HL-60 (cell line): ENCODE measurements at places on chromosomes 5 and 9.

- no peak for DNase-seq
Observed at GRCh38 chr5:39005566-39006232, 68.5 kb downstream of the RICTOR start.

DNA sequence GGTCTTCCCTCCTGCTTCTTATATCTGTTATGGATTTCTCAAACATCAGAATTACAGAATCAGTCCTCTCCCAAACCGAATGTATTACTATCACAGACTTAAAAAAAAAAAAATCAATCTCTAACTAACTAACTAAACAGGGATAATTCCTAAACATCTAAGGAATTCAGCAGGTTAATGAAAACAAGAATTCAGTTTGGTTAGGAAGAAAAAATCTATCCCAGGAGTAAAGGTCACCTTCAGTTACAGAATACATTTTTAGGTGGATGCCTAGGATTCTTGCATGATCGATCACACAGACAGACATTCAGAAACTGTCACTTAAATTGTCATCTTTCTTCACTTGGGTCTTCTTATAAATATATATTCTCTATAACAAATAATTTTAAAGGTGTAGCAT lies 11.5 kb downstream of the PTAR1 start:
- no peak for DNase-seq

GRCh38 chr9:94135222-94135621 lies 51.0 kb downstream of the PTPDC1 start:
- DNase-seq, result peak; percentile 18

GRCh38 chr5:100779669-100780375 lies 123.3 kb downstream of the ST8SIA4 start:
- peak; percentile 67 for DNase-seq

DNA sequence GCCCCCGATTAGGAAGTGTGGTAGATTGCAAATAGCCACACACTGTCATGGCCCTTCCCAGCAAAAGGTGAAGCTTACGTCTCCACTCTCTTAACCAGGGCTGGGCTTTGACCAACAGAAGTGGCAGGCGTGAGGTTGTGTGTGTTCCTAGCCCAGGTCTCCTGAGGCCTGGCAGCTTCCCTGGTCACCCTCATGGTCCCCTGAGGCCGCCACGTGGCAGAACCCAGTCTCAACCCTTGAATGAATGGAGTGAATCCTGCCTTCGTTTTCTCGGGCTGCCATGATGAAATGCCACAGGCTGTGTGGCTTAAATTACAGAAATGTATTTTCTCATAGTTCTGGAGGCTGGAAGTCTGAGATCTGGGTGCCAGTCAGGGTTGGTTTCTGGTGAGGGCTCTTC lies 370.4 kb downstream of the IRX2 start:
- no peak for DNase-seq

DNA sequence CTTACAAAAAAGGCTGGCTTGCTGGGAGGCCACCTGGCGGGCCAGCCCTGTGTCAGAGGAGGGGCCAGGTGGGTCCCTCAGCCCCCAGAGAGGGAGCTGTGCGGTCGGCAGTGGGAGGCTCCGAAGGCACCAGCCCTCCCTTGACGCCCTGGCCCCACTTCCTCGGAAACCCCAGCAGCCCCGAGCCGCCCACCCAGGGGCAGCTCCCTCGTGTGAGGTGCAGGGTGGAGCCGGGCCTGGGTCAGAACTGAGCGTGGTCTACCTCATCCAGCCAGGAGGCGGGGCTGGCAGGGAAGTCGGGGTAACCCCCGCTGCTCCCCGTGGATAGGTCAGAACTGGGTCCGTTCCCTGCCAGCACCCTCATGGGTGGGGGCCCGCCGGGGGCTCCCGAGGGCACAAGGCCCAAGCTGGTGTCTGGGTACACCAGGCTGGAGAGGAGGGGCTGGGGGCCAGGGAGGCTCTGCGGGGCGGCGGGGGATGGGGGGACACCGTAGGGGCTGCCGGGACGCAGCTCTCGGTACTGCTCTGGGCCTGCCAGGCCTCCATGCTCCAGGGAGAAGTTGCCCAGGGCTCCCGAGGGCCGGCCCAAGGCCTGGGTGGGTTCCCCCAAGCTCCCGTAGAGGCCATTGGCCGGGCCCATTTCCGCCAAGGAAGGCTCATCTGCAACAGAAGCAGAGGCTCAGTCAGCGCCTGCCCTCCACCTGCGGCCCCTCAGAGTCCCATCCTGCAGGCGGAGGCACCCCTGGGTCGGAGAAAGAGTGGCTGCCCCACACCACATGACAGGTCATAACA lies 7.6 kb downstream of the LHX3 start:
- DNase-seq, result no peak

GRCh38 chr9:93897075-93897970 lies 57.8 kb downstream of the BARX1 start:
- no peak for DNase-seq

DNA sequence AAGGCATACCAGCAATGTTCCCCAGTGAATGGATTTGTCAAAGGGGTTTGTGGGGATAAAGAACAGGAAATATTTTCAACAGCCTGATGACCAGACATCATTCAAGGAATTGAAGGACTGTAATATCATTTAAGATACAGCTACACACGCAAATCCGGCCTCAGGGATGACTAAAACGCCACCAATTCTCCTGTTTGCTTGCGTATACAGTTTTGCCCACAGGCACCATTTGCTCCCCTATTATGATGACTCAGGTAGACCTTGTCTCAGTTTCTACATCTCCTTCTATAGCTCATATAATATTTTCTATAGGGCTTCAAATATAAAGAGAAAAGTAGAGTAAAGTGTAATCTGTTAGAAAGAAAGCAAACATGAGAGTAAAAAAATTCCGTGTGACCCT lies 29.7 kb upstream of the ITGA1 start:
- no peak for DNase-seq

DNA sequence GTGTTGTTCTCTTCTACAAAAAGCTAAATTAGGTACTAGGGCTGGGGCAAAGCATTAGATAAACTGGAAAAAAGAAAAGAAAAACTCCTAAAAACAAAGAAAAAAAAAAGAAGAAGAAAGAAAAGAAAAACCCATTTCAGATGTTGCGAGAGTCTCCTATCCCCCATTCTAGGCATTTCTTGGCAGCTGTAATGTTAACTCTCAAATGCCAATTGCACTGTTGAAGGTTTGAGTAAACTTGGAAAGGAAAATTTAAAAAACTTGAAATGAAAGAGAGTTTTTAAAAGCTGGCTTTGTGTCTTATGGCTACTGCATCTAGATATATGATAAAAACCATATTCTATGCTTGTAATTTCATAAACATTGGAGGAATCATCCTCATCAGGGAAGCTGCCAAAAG lies 34.6 kb upstream of the CTSV start:
- no peak for DNase-seq

- DNase-seq, result no peak
Observed at GRCh38 chr5:139962445-139962844, 80.7 kb downstream of the NRG2 start.

DNA sequence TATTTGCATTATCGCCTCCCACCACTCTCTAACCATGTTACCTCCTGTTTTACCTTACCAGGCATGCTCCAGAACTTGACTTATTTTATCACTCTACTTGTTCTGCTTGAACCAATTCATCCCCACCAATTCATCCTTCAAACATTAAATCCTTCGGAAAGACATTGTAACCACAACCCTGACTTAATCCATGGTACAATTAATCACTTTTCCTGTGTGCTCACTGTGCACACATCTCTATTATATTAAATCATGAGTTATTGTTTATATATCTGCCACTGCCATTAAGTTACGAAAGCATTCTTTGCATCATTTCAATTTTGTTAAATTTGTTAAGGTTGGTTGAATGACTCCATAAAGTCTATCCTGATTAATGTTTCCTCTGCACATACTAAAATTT lies 7.4 kb upstream of the C5orf46 start:
- DNase-seq, result no peak

GRCh38 chr9:116543731-116544400 lies 143.2 kb upstream of the TRIM32 start:
- no peak for DNase-seq

- DNase-seq, result no peak
Observed at GRCh38 chr5:140303966-140304365, 1.1 kb upstream of the PFDN1 start.
